Central memory CD8-positive, alpha-beta T cell (primary cell): ENCODE measurements at places on chromosomes 5 and 9.

GRCh38 chr5:138605254-138605972, 30.2 kb upstream of the HSPA9 start:
- DNase-seq = no peak

GRCh38 chr9:35341585-35341984, 148.3 kb upstream of the RUSC2 start:
- DNase-seq = no peak

- DNase-seq = no peak
These were observed 136.1 kb downstream of the FGF1 start for GRCh38 chr5:142549834-142550233.

GRCh38 chr5:119328753-119329602, 26.8 kb upstream of the TNFAIP8 start:
- peak; percentile 57 for DNase-seq

GRCh38 chr9:3856592-3856991, 330.8 kb upstream of the RFX3 start:
- no peak for DNase-seq

GRCh38 chr5:112479418-112479817, 60.3 kb upstream of the EPB41L4A start:
- no peak for DNase-seq

- no peak for DNase-seq
These were observed 433 bp upstream of the PTAR1 start for GRCh38 chr9:69760278-69760610.

DNA sequence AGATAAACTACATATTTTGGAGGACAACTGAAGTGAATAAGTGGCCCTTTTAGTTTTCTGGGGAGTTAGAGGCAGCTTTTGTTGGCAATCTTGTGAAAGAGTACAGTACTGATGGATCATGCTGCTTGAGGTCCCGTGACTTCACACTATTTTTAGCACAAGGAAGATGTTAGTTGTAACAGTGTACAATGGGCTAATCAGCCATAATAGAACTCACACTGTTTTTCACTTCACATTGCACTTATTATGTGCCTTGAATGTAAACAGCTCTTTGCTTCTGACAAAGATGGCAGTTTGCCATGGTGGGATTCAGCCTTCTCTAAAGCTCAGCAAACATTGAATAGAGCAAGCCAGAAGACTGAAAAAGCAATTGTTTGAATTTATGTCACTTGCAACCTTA, 176.7 kb upstream of the ZNF608 start:
- no peak for DNase-seq

- no peak for DNase-seq
These were observed 19.0 kb downstream of the NEURL1B start for GRCh38 chr5:172659909-172660628.

DNA sequence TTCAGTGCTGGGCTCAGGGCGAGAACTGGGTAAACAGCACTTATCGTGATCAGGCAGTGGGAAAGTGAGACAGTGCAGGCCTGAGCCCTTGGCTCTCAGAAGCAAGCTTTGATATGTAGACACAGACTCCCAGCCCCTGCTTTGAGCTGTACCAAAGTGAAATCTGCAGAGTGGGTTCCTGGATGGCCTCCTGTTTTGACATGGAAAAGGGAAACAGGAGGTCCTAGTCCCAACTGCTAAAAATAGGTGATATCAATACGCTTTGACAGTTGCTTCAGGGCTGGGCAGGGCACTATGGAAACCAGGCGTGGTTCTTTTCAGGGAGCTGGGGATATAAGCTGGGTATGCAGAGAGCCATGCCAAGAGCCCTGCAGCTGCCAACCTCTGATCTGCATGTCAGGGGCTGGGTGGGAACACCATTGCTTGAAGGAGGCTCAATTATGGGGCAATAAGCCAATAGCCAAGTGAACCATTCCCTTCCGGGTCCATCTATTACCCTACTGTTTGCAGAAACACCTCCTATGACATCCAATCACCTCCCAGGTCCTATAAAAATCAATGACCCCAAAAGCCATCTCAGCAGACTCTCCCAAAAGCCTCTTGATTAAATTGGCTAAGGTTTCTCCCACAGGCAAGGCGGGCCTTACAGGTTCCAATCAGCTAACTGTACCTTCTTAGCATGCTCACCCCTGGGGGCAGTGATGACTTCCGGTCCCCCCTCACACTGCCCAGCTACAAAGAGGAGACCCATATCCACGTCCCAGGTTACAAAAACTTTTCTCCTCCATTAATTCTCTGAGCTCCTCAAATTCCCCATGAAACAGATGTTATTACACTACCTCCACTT, 45.8 kb downstream of the EPB41L4B start:
- DNase-seq = no peak

DNA sequence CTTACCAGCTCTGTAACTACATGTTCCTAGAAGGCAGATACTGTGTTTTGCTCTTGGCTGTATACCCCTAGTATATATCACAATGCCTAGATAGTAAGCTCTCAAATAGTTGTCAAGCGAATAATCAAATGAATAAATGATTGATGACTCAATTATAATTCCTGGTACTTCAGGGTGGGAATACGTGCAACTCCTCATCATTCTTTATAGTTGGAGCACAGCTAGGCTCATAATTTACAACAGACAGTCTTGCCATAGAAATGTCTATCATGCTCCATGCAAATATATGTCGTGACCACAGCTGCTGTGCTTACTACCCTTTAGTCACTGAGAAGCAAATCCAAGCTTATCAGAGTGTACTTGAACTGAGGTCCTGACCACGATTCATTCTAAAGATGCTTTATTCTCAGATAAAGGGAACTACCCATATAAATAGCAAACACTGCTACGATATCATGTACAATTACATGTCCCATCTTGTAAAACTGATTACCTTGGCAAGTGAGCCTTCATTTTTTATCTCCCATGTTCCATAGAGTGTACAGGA, 52.1 kb downstream of the STRBP start:
- DNase-seq = no peak

DNA sequence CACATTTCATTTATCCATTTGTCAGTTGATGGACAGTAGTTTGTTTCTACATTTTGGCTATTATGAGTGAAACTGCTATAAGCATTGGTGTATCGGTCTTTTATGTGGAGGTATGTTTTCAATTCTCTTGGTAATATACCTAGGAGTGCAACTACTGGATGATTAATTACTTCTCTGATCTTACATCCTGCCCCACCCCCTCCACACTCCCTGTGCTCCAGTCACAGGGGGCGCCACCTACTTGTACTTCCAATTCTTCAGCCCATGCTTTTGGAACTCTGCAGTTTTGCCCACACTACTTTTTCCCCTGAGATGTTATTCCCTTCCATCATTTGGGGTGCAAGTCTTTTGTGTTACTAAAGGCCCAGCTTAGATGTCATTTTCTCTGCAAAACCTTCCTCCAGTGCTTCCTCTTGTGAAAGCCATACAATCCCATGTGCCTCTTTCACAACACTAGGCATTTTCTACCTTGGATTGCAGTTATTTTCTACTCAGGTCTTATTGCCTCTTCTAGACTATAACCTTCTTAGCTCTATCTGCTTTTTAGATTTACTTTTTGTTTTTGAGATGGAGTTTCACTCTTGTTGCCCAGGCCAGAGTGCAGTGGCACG, 42.1 kb downstream of the SEC61B start:
- no peak for DNase-seq

- DNase-seq = no peak
These were observed 25.5 kb downstream of the INSYN2B start for GRCh38 chr5:169954786-169955185.

DNA sequence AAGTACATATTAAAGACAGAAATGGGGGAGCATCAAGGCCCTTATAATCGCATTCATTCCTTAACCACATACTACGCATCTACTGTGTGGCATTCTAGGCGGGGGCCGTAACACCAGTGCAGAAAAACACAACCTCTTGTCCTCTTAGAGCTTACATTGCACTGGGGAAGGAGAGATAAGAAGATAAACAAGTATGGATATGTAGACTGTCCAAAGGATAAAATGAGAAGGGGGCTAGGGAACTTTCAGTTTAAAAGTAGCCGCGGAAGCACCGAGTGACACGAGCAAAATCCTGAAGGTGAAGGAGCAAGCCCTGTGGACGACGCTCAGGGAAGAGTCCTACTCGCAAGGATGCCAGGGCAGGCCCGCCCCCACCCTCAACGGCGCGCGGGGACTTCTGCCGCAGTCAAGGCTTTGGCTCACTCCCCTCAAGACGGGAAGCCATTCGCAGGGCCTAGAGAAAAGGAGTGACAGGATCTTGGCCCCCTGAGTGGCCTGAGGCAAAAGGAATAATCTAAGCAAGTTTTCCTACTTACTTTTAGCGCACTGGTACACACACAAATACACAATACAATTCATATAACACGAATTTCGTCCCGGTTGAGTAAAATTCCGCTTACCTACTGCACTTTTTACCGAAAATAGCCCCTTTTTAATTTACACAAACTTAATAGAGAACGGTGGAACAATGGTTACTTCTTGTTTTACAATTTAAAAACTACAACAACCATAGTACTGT, 1.3 kb upstream of the NIPBL start:
- DNase-seq = peak; percentile 19

GRCh38 chr5:67042176-67043003, 154.2 kb downstream of the CD180 start:
- DNase-seq = no peak

- no peak for DNase-seq
These were observed 11.1 kb downstream of the UBAP2 start for GRCh38 chr9:34037626-34038025.

DNA sequence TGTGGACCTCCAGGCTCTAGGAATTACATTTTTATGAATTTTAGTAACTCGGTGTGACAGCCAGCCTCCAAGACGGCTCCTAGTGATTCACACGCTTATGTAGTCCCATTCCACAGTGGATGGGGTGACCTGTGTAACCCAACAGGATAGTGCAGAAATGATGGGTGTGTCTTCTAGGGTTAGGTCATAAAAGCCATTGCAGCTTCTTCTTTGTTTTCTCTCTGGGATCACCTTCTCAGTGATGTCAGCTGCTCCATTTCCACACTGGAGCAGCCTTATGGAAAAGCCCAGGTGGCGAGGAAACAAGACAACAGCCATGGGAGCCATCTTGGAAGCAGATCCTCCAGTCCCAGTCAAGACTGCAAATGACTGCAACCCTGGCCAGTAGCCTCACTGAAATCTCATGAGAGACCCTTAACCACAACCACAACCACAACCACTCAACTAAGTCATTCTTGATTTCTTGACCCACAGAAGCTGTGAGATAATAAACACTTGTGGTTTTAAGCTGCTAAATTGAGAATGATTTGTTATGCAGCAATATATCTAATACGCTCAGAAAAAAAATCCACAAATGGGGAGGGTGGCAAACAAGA, 5.1 kb upstream of the GNPDA1 start:
- DNase-seq = no peak

GRCh38 chr5:139900546-139901250, 105.1 kb downstream of the PSD2 start:
- DNase-seq = no peak

DNA sequence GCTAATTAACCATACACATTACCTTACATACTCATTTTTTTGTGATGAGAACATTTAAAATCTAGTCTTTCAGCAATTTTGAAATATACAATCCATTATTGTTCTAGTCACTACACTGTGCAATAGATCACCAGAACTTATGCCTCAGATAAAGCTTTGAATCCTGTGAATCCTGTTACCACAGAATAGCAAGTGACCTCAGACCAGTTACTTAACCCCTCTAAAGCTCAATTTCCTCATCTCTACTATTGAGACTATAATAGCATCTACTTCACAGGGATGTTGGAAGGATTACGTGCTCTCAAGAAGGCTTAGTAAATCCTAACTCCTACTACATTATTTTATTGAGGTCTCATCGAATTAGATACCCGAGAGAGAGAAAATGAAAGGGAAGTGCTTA, 60.2 kb upstream of the PIP5K1B start:
- DNase-seq = no peak

DNA sequence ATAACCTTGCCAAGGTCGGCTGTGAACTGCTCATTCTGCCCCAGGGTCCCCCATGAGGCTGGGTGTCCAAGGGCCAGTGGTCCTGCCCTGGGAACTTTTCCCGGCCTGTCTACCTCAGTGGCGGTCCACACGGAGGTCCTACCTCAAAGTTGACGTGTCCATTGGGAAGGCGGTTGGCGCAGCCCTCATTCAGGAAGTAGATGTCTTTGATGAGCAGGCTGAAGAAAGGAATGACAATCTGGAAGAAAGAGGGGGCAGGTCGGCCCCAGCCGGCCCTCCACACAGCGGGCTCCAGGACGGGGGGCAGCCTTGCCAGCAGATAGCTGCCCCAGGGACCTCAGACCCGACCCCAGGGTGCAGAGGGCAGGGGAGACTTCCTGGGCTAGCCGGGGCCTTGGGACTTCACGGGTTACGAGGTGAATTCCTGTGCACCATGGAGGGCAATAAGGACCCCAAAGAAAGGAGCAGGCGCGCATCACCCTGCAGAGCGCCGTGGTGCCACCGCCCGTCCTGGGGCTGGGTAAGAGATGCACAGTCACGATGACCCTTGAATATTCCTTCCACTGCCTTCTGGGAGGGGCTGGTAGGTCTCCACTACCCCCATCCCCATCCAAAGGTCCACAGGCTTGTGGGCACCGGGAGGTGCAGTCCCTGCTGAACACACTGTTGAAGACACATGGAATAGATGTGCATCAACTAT, 42.9 kb upstream of the RNF130 start:
- no peak for DNase-seq
